ENCODE measurements at places on chromosomes 1 and 21.

DNA sequence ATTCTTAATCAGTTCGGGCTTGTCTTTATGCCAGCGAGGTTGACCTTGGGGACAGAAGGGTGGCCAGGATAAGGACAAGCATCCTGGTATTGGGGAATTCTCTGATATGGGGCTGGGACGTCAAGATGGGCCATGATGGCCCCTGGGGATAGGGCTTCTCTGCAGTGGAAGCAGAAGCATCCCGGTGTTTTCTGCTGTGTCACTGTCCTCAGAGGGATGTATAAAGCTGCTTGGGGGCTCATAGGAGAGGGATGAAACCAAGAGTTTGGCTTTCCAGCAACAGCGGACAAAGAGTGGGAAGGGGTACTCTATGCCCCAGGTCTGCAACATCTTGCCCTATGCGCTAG, 1.4 kb upstream of the ATP1B1 start:
- ATAC-seq = no peak

- peak; percentile 13 for ATAC-seq
Measured at GRCh38 chr1:14970115-14970798, 183.3 kb upstream of the TMEM51 start.

DNA sequence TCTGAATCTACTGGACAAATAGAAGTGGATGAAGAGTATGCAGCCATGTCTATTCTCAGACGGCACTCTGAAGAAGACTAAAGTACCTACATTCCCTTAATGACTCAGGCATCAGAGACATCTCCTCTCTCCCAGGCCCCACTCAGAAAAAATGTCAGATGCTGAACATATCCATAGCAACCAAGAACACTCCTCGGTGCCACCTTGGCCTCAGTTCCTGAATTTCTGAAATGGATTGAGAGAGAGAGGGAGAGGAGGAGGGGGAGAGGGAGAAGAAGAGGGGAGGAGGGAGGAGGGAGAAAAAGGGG, 16.0 kb upstream of the OVAAL start:
- no peak for ATAC-seq

GRCh38 chr1:177286396-177286795, 115.6 kb downstream of the BRINP2 start:
- ATAC-seq = no peak

DNA sequence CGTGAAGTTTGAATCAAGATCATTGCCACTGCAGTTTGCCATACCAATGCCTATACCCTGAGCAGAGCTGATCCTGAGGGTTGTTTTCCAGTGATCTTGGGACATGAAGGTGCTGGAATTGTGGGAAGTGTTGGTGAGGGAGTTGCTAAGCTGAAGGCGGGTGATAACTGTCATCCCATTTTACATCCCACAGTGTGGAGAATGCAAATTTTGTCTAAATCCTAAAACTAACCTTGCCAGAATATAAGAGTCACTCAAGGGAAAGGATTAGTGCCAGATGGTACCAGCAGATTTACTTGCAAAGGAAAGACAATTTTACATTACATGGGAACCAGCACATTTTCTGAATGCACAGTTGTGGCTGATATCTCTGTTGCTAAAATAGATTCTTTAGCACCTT, 78.6 kb downstream of the FMN2 start:
- no peak for ATAC-seq

DNA sequence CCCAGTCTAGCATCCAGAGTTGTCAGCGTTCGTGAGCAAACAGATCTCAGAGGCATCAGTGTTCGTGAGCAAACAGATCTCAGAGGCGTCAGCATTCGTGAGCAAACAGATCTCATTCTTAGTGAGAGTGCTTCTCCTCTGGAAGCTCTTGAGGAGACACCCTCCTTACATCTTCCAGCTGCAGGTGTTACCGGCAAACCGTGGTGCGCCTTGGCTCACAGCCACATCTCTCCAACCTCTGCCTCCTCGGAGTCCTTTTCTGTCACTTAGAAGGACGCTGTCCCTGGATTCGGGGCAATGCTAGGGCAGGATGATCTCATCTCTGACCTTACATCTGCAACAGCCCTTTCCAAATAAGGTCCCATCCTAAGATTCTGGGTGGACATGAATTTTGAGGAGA, 14.6 kb upstream of the UMODL1 start:
- ATAC-seq = no peak

DNA sequence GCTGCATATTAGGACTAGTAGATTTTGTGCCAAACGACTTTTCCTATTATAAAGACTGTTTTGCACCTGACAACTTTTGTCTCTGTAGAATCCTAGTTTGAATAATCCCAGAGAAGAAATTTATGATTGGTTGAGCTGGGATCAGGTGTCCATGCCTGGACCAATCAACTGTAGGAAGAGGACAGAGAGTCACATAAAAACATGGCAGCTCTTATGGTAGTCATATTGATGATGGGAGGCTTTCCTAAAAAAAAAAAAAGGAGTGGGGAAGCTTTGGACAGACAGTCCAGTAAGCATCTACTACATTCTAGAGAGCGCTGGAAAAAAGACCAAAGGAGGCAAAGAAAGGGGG, 30.7 kb upstream of the IGSF3 start:
- ATAC-seq = no peak

DNA sequence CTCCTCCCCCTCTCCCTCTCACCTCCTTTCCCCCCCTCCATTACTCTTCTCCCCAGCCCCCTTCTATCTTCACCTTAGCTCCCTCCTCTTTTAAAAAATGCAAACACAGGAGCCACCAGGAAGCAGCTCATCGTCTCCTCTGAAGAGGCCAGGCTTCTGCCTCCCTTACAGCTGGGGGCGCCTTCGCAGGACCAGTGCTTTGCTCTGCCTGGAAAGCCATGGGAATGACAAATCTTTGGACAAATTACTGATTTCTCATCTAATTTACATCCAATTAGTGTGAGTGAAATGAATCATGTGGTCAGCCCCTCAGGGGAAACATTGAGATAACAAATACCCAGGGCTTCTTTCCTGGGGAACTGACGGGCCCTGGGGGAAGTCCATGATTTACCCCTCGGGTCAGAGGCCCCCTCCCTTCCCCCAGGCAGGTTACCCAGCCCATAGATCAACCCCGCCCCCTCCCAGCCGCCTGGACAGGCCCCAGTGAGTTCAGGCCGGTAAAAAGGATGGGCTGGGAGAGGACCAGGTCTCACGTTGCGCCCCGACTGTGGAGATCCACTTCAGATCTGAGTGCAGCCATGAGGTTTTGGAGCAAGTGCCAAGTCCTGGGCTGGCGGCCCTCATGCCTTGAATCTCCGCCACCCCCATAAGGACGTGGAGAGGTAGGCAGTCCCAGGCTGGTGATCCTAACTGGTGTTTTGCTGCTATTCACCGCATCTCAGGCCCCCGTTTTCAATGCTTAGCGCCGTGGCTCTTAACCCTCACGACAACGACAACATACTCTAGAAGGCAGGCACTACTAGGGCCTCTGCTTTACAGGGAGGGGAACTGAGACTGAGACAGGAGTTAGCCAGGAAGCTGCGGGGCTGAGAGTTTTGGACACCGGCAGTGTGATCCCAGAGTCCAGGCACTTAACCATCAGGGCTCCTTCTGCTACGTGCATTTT, 300.8 kb downstream of the RRAGC start:
- peak; percentile 71 for ATAC-seq

DNA sequence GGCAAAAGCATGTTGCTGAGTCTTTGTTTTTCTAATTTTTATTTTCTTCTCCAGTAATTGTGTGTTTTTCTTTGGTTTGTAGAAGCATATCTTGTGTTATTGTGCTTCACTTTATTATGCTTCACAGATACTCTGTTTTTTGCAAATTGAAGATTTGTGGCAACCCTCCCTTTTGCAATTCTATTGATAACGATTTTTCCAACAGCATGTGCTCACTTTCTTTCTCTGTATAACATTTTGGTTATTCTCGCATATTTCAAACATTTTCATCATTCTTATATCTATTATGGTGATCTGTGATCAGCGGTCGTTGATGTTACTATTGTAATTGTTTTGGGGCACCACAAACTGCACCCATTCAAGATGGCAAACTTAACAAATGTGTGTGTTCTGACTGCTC, 3.8 kb upstream of the ANGEL2 start:
- no peak for ATAC-seq

DNA sequence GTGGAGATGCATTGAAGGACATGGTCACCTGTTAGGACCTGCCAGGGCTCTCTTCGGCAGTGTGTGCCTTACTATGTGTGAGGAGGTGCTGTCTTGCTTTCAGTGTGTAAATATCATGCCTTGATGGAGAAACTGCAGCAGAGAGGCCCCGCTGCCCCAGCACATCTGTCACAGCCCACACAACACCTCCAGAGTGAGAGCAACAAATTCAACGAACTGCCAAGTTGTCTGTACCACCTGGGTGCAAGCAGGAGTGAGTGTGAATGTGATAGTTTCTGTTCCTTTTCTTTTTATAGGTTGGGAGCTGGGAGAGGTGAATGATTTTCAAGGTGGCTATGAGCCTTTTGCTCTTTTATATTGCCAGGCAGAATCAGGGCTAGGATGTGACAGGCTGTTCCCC, 114.6 kb upstream of the KIAA0040 start:
- ATAC-seq = no peak

DNA sequence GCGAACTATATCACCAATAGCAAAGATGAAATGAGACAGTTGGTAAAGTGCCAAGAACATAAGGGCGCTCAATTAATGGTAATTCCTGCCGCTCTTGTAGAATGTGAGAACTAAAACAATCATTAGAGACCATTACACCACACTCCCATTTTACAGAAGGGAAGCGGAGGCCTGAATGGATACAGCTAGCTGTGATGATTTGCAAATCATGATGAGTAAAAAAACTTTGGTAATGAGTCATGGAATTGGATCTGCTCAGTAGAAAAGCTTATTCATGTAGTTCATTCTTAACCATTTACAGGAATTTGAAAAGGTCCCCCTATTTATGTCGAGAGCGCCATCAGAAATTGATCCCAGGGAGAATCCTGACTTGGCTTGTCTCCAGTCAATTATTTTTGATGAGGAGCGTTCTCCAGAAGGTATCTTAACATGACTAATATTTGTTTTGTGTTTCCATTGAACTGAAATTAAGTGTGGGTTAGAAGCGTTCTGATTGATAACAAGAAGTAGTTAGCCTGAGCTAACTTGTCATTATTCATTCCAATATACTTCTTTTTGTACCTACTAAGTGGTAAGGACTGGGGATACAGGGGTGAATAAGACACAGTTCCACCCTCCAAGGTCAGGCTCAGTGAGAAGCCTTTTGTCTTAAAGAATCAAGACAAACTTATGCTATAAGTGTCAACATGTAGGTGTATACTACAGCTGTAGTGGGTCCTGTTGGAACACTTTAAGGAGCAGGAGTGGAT, 812 bp downstream of the TTC4 start:
- no peak for ATAC-seq

GRCh38 chr1:54312796-54313316, 93.3 kb downstream of the SSBP3 start:
- ATAC-seq = peak; percentile 95

- ATAC-seq = no peak
Measured at GRCh38 chr1:119358636-119359035, 9.9 kb upstream of the HAO2 start.

Data from motor neuron (in vitro differentiated cells).